ENCODE measurements at places on chromosomes 2 and 18.

- no peak for DNase-seq
These were observed 34.6 kb downstream of the SETBP1 start for GRCh38 chr18:44715245-44715644.

DNA sequence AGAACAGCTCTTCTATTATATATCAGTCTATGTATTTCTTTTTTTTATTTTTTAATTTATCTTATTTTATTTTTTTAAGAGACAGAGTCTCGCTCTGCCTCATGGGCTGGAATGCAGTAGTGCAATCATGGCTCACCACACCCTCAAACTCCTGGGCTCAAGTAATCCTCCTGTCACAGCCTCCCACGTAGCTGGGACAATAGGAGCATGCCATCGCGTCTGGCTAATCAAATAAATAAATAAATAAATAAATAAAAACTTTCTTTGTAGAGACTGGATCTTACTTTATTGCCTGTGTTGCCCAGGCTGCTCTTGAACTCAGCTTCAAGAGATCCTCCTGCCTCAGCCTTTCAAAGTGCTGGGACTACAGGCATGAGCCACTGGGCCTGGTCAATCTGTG is 117.0 kb downstream of the RBMS1 start:
- no peak for DNase-seq

- DNase-seq = no peak
These were observed 14.0 kb upstream of the BMP10 start for GRCh38 chr2:68885074-68885810.

DNA sequence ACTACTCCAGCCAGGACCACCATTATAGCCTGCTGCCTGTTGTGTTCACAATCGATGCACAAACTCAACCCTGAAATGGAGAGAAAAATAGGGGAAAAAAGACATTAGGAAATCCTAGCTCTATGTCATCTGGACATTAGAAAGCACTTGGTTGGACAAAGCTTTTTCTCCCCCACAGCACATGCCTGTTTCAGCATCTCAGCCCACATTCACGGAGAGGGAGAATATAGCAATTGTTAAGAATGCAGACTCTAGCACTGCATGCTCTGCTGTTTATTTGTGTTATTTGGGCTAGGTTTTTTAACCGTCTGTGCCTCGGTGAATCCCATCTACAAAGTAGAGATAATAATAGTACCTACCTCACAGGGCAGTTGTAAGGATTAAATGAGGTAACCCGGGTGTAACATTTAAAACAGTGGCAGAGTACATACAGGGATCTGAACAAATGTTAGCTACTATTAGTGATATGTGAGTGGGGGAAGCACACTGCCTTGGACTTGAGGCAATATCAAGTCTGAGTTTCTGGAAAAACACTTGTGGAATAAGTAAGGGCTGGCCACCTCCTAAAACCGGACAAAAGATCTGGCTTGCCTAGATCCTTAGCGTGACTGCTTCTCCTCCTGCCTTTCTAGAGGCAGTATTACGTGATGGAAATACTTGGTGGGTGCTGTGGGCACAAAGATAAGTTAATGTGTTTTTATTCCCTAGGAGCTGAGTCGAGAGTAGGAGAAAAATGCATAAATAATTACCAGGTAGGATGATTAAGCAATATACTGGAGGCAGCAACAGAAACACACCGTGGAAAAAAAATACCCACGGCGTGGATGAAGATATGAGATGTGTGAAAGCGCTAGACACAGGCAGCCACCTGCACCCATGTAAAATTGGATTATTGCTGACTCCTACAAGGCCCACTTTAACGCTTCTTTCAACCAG is 1.0 kb upstream of the PPP1CB start:
- DNase-seq = no peak

DNA sequence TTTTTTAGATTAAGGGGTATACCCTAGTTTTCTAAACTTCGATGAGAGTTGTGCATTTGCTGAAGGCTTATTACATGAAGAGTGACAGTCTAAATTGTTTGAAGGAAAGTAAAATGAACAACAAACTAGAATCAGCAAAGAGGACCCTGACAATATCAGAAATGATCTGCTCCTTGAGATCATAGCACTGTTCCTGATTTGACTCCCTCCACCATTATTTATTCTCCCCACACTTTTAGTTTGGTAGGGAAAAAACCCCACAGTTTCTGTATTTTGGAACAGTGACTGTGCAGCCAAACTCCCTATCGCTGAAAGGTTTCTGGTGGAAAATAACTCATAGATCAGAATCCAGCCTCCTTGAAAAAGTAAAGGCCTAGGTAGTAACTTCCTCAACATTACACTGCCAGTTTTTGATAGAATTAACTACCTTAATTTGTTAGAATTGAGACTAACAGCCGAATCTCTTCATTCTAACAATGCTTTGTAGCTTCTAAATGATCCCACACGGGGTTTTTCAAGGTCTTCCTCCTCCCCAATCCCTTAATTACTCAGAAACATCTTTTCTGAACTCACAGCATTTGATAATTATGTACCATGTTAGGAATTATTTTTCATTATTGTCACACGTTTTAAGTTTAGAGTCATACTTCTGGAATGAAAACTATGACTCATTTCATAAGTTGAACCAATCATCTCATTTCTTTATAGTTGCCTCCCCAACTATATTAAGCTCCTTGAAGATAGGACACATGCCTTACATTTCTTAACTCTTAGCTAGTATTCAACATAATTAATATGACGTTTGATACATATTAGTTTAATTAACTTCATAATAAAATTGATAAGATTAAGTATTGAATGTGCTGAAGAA is 2.9 kb downstream of the MYL12A start:
- DNase-seq = no peak

GRCh38 chr2:120735746-120736170 is at the start of gene GLI2:
TSS of gene GLI2 (plus strand) at chr2:120735868. CDS start at chr2:120797321, 61,453 bp downstream.
- no peak for DNase-seq

- DNase-seq = no peak
These were observed 52.3 kb upstream of the OTOF start for GRCh38 chr2:26530240-26530540.

GRCh38 chr2:158806941-158807340 is 11.8 kb downstream of the DAPL1 start:
- DNase-seq = no peak

DNA sequence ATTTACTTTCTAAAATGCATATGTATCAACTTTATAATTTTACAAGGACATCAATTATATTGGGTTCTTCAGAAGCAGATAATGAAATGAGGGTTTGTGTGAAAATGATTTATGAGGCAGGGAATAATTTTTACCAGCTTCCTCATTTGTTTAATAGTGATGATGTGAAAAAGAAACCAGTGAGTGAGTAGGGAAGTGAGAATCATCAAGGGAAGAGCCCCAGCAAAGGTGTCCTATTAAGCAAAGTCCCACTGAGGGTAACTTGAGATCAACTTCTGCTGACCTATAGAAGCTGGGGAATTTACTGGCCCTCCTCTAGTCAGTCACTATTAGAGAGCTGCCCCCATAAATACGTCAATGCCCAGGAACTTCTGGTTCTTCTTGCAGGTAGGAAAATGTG is 266.8 kb upstream of the LYPD1 start:
- DNase-seq = no peak

GRCh38 chr2:207513551-207514257 is 16.1 kb upstream of the CREB1 start:
- DNase-seq = no peak

DNA sequence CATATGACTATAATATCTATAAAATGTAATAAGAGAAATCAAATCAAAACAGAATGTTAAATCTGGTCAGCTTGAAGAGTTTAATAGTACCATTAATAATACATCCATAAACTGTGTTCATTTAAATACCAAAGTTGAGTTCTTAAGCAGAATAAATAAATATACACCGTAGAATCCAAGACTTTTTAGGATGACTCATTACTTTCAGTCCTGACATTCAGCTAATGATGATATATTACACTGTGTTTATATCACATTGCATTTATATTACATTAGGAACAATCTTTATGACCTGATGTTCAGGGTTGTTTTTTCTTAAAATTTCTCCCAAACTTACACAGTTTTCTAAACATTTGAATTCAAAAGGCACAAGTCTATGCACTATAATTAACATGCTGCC is 331.3 kb downstream of the SS18 start:
- no peak for DNase-seq

DNA sequence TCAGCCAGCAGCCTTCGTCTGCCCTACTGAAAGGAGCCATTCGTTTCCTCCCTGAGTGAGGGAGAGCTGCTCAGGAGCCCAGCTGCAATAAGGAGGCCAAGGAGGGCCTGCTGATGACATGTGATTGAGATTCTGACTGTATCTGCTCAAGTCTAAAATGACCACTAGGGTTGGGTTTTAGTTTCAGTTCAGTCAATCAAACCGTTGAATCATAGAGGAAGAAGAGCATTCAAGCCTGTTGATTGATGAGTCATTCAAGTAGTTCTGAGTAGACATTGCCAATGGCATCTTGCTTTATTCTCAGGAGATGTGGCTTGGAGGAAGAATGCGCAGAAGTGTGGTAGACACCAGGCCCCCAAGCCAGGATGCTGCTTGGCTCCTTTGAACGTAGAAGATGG is 19.9 kb upstream of the BCL2L11 start:
- DNase-seq = peak; percentile 6

GRCh38 chr2:58261209-58261608 is 20.1 kb upstream of the FANCL start:
- no peak for DNase-seq

GRCh38 chr18:8787794-8788193 is 82.4 kb downstream of the MTCL1 start:
- no peak for DNase-seq

- no peak for DNase-seq
These were observed 234.1 kb downstream of the FHOD3 start for GRCh38 chr18:36531636-36532035.

DNA sequence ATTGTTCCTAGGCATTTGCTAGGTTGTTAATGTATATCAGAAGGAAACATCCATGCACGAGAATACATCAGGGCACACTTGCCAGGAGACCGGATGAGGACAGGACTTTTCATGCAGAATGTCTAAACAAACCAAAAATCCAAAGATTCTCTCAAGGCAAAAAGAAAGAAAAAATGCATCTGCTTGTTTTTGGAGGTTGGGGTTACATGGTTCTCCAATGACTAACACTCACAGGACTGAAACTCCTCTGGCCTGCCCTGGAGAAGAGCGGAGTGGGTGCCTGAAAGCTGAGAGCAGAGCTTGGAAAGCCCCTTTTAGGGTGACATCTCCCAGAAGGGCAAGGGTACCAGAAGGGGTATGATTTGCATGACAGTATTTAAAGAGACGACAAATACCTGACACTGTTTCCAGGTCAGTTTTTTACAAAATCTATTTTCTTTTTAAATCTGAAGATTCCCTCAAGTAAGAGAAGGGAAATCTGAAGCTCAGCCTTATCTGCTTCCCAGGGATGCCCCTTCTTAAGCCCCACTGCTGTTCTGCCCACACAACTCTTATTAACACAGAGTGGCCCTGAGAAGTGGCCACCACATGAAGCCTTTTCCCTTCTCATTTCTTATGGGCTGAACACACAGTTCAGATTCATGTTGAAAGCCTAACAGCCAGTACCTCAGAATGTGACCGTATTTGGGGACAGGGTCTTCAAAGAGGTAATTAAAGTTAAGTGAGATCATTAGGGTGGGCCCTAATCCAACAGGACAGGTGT is 216.4 kb downstream of the STK39 start:
- no peak for DNase-seq

- DNase-seq = no peak
These were observed 31.8 kb downstream of the HDAC4 start for GRCh38 chr2:239368906-239369552.

- DNase-seq = no peak
These were observed 10.8 kb upstream of the CRACDL start for GRCh38 chr2:98946855-98947254.

DNA sequence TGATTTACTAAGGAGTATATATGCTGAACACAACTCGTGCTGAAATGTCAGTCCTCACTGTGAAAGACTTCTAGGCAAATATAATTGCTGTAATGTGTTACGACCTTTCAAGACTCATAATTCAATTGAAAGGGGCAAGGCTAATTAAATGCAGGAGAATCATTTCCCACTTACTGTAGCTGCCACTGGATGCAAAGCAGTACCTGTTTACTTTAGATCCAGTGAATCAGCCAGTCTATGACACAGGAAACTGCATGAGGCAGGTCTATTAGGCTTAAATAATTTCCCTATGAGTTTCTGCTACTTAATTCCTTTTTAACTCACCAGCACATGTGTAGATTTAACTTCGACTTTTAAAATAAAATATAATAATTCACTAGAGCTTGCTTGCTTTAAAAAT is 125.6 kb downstream of the CTNNA2 start:
- DNase-seq = no peak

DNA sequence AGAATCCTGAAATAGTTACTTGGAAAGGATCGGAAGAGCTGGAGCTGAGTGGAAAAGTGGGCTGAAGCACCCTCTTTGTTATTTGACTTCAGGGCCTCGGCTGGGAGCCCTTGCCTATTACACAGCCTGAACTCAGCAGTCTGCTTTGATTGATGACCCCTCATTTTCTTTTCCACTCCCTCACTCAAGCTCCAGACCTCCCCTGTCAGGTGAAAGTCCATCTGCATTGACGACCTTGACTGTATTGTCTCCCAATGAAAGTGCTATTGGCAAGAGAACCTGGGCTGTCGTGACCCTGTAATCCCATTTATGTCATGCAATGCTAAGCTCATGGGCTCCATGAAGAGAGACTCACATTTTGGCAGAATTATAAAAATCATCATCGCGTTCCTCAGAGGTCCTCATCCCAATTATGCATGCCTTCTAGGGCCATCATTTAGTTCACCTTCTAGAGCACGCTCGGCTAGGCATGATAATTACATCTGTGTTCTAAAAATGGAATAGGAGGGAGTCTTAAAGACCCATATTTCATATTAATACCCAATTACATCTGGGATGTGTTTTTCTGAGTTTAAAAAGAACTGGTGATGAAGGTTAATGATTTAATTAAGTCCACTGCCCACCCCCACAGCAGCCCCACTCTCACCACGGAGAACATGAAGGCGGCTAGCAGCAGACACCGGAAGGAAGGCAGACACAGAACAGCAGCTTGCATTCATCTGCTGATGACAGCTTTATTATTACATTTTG is 472.5 kb downstream of the PID1 start:
- no peak for DNase-seq
